ENCODE measurements at places on chromosomes 1 and 21. TPM values are rescaled to one million over a fixed set of nuclear protein-coding genes. Genes with fewer than 3 reads are reported as not detected.

Gene LRRC53
- total RNA-seq: not detected

Gene WRAP73
- 20.4 TPM for total RNA-seq

Gene RHCE
- total RNA-seq: not detected

Gene MARK1
- total RNA-seq: 0.69 TPM

Gene C1orf167
- total RNA-seq: not detected

Gene SPOCD1
- 47.2 TPM for total RNA-seq

Gene SPRR5
- total RNA-seq: not detected

All from mammary microvascular endothelial cell (primary cell).